Glutamatergic neuron (in vitro differentiated cells): ENCODE measurements at places on chromosomes 6 and 20. TPM values are rescaled to one million over a fixed set of nuclear protein-coding genes. Genes with fewer than 3 reads are reported as not detected.

The KHDC1L gene
- total RNA-seq = 2.2 TPM

The FILIP1 gene
- 0.69 TPM for total RNA-seq

The CPXM1 gene
- 28.1 TPM for total RNA-seq

The TGM3 gene
- total RNA-seq = not detected
